ENCODE measurements at places on chromosomes 5 and 9.
A peak's percentile ranks its signal among the peaks of the same experiment; 100 is the strongest.

GRCh38 chr5:156400231-156400986, 73.4 kb downstream of the SGCD start:
- no peak for DNase-seq

- peak; percentile 54 for DNase-seq
Observed at GRCh38 chr9:91659529-91660495, 236.2 kb upstream of the NFIL3 start.

DNA sequence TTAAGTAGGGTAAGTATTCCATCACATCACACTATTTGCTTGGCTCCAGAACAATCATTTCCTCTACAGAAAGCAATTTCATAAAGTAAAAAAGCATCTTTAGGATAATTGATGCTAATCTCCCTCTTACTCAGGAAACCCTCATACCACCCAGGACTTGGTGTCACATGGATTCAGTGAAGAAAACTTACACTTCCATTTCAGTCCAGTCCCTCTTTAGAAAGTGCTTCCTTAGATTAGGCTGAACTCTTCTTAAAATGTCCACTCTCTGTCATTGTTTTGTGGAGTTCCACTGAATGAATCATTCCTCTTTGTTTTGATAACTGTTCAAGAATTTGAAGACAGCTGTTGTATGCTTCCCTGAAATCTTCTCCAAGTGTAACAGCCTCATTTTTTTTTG, 144.0 kb upstream of the ZNF462 start:
- peak; percentile 81 for DNase-seq

DNA sequence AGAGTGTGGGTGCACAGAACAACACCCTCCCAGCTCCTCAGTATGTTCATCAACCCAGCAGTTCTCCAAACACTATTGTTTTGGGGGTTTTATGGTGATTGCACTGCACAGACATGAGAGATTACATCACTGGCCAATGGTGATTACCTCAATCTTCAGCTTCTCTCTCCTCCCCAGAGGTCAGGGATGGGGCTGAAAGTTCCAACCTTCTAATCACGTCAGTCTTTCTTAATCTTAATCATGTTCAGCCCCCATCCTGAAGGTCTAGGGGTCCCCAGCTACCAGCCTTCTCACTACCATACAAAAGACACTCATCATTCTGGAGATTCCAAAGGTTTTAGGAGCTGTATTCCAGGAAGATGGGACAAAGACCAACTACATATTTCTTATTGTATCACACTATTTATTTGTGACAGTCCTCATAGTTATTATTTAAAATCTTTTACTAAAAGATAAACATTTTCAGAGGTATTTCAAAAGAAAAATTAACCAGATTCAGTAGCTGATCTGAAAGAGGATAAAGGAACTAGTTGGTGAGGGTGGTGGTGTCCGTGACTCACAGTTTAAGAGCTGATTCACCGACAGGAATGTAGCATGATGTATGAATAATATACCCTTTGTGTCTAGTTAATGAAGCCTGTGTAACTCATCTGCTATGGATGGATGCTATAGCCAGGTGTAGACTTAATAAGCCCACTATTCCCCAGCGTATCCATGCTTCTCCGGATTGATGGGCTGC, 35.6 kb downstream of the RASEF start:
- DNase-seq = peak; percentile 88

DNA sequence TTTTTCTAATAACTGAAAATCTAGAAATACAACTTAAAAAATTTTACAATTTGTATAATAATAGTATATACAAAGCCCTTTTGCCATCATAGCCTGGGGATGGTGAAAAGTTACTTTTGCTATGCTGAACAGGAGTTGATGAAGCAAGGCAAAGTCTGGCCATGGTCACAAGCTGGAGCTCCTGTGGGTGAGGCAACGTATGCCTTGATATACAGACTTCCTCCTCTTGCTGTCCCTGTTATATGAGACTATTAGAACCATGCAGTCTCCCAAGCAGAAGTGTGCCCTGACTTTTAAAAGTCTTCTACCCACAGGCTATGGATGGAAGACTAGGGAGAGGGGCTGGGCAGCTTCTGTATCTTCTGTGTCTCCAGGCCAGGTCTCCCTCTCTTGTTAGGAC, 15.7 kb downstream of the FAM151B start:
- no peak for DNase-seq

DNA sequence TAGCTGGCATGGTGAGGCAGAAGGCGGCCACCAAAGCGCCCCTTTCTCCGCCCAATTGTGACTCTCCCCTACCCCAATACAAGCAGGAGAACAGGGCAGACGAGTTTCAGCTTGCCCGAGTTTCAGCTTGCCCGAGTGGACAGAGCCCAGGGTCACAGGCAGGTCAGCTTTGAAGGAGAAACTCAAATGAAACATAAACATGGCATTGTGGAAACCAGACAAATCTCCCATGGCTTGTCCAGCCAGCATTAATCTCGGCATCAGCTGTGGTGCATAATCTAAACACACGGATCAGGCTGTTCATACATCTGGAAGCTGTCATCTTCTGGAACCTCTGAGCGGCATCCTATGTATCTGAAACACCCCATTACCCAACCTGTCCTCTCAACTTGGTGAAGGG, 16.9 kb downstream of the PTCH1 start:
- DNase-seq = no peak

DNA sequence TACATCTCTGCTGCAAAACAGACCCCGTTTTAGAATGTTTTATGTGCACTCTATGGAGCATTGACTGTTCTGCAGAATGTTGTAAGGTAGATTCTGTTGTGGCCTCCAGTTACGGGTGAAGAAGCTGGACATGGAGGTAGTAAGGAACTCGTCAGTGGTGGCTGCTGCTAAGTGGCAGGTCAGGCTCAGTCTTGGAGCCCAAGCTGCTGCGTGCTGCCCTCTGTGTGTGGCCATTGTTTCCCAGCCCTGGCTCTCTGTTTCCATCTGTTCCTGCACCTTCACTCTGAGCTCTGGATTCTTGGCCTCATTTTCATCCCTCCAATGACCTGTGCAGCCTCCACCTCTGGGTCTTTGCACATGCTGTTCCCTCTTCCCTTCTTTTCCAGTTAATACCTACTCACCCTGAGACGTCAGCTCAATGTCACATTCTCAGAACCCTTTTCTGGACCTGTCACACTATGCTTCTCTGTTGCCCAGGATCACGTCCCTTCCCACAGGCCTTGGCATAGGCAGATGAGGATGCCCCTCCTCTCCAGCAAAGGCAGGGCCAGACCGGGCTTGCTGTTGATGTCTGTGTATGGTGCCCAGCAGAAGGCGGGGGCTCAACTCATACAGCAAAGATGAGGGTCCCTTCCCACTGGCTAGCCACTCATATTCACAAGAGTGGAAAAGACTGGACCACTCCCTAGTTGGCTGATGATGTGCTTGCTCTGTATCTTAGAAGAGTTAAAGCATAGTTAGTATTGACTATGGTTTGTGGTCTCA, 97.6 kb downstream of the TENT4A start:
- DNase-seq = no peak

DNA sequence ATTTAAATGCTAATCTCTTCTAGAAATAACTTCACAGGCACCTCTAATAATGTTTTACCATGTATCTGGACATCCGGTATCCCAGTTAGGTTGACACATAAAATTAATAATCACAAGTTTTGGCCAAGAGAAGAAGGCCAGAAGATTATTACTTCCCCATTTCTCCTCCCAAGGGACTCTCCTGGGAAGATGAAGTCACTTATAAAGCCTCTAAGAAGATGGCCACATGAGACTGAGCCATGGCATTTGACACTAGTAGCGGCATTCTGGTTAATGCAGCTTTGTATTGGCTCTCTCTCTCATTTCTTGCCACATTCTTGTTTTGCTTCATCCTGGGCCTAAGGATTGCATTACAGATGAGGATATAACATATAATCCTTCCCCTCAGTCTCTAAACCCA, 34.5 kb upstream of the RASA1 start:
- DNase-seq = peak; percentile 9

DNA sequence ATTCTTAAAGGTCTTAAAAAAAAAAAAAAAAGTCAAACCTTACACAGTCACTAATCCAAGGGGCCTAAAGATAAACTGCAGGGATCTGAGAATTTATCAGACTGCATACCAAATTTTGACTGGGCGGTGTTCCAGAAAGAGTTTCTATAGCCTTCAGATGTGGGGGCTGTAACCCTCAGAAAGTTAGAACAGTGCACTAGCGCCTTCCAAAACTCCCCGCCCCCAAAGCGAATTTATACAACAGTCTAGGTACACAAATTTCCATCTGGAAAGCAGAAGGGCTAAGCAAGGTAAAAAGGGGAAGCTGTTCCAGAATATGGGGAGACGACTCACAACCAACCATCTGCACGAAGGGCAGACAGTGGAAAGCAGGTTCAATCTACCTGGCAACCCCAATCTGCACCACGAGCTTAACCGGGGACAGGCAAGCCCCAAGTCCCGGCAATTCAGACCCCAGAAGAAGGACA, 813 bp downstream of the ERMP1 start:
- DNase-seq = no peak

- DNase-seq = no peak
Observed at GRCh38 chr9:89666364-89666763, 61.6 kb downstream of the GADD45G start.

DNA sequence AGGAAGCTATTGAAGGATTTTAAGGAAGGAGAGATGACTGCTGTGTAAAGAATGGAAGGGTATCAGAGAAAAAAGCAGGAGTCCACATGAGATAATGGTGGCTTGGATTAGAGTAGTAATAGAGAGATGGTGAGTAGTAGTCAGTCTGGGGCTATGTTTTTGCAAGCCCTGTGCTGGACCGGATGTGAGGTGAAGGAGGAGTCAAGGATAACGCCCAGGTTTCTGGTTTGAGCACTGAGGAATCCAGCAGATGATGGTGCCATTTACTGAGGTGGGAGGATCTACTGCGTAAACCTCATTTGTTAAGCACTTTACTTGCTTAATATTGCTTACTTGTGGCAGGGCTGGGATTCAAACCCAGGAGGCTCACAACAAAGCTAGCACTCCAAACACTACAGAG, 1.1 kb downstream of the TIGD6 start:
- DNase-seq = no peak

- DNase-seq = no peak
Observed at GRCh38 chr5:27854243-27854852, 816.0 kb upstream of the CDH9 start.

GRCh38 chr5:168740092-168740800, 161.1 kb upstream of the PANK3 start:
- DNase-seq = no peak

DNA sequence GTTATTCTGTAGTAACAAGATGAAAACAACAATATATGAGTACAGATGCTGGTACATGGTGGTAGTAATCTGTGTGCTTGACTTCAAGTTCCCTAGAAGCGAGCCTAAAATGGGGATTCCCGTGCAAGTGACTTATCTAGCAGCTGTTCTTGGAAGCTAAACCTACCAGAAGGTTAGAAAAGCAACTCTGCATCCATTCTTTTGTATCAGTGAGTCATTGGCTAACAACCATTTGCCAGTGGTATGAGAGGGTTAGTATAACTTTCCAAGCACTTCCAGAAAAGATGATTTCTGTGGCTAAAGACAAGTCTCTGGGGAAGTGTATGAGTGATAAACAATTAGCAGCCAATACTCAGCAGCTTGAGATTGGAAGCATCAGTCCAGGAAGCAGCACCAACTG, 787.7 kb upstream of the CDH6 start:
- peak; percentile 0 for DNase-seq

DNA sequence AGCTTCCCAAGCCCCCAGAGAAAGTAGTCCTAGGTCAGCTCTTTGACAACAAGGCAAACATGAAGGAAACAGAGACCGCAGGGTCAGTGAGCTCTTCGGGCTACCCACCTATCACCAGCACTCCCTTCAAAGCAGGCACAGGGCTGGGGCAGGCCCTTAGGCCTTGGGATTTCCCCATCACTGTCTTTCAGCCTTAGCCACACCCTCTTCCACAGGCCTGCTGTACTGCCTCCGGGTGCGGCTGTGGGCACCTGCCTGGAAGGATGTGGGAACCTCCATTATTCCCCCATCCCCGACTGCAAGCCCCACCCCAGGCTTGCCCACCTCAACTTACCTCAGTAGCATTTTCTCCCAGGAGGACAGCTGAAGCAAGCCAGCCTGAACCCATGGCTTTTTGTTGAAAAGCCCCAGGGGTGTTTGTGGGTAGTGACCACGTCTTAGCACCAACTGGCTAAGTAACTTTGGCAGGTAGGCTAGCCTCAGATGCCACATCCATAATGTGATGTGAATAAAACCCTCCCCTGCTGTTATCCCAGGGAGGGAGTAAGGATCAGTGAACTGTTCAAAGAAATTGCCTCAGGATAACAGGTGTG, 100.2 kb downstream of the PIK3R1 start:
- no peak for DNase-seq

DNA sequence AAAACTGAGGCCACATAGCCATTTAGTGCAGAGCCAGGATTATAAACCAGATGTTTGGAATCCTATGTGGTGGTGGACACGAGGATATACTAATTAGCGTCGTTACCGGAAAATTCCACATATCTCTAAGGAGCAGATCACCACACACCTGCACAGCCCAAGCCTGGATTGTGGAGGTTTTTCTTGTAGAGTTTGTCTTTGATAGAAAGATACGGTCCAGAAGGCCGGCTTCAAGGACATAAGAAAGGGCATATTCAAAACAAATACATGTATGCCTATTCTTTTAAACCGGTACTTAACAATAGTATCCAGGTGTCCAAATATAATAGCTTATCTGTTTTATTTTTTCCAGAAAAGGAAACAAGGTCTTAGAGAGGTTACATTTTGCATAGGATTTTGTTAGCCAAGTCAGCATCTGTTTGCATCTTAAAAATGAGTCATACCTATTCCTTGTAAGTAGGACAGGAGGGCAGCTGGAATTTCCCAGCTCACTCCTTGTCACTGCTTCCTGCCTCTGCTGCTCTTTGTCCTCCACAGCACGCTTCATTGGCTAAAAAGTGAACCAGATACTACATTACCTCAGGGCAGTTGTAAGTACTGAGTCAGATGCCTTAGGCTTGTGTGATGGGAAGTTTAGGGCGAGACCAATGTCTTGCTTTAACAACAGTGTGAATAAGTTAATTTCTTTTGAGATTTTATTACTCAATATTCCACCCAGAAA, 3.6 kb downstream of the TMC1 start:
- peak; percentile 89 for DNase-seq

DNA sequence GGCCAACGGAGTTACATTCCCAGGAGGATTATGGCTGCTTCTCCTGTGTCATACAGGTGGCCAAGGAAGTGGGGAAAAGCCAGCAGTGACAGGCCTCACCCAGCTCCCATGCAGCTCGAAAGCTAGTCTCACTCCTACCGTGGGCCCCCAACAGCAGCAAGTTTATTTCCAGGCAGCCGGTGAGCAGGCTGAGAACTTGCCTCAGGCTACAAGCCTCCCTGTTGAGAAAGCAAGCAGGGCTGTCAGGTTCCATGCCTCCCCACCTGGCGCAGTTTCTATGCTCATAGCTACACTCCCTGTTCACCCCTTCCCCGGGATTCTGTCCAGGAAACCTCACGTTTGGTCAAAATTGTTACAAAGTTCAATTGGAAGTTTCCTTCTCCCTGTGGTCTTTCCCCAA, 27.5 kb upstream of the DNAH5 start:
- no peak for DNase-seq
